ENCODE measurements at places on chromosomes 16 and 17. TPM values are rescaled to one million over a fixed set of nuclear protein-coding genes. Genes with fewer than 3 reads are reported as not detected.

- H3K4me1 ChIP-seq, result peaks cover 44% of the 10 kb centered on the region
- H3K4me3 ChIP-seq, result peak overlapping the region; percentile 95
- H3K27ac ChIP-seq, result no peak overlapping the region
- DNase-seq, result no peak
- H3K27me3 ChIP-seq, result peaks cover 7% of the 10 kb centered on the region
Observed at GRCh38 chr16:19882186-19882585, 2.5 kb downstream of the GPRC5B start.

DNA sequence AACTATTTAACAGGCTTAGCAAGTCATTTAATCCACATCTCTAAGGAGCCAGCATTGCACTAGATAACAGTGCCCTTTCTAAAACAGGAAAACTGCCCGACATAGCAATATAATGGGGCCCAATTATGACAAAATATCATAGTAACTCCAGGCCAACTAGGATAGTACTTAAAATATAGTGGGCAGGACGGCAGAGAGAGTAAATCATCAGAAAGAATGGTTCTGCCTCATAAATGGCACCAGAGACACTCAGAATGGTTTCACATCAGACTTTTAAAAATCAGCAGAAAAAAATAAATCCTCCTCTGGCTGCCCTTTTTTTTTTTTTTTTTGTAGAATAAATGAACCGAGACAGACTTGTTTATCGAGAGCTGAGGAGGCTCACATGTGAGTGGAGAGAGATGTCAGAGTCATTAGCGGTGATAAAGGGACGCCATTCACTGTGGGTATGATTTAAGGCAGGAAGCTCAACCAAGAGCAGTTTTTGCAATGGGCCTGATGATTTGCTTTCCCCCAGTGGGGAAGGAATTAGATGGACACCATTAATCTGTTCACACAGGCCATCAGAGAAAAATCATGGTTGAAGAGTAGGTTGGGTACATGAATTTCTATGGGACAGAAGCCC lies 62.6 kb downstream of the CPPED1 start:
- H3K36me3 ChIP-seq, result peaks cover 22% of the 10 kb centered on the region
- DNase-seq, result no peak

DNA sequence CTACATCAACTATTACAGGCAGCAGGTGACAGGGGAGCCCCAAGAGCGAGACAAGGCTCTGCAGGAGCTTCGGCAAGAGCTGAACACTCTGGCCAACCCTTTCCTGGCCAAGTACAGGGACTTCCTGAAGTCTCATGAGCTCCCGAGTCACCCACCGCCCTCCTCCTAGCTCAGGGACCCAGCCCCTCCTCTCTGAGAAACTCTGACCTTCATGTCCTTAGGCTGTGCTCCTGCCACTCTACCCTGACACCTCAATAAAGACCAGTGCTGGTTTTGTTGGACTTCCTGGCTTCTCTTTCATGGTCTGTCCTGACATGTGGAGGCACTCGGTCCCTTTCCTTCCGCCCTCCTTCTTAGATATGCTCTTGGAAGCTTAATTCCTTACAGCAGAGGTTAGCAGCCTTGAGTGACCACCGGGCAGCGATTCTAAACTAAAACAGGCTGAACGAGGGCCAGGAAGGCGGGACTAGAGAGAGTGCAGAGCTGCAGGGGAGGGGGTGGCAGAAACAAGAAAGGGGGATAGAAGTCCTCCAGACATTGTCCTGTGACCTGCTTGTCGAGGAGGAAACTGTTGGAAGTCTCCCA lies 915 bp downstream of the AHSP start:
- H3K4me3 ChIP-seq, result no peak overlapping the region
- H3K36me3 ChIP-seq, result no peaks in the 10 kb centered on the region
- no peak for DNase-seq
- peaks cover 40% of the 10 kb centered on the region for H3K27me3 ChIP-seq

The KRTAP3-1 gene
- total RNA-seq, result not detected

The MYH13 gene
- total RNA-seq, result not detected

The SCN4A gene
- 1.9 TPM for total RNA-seq

DNA sequence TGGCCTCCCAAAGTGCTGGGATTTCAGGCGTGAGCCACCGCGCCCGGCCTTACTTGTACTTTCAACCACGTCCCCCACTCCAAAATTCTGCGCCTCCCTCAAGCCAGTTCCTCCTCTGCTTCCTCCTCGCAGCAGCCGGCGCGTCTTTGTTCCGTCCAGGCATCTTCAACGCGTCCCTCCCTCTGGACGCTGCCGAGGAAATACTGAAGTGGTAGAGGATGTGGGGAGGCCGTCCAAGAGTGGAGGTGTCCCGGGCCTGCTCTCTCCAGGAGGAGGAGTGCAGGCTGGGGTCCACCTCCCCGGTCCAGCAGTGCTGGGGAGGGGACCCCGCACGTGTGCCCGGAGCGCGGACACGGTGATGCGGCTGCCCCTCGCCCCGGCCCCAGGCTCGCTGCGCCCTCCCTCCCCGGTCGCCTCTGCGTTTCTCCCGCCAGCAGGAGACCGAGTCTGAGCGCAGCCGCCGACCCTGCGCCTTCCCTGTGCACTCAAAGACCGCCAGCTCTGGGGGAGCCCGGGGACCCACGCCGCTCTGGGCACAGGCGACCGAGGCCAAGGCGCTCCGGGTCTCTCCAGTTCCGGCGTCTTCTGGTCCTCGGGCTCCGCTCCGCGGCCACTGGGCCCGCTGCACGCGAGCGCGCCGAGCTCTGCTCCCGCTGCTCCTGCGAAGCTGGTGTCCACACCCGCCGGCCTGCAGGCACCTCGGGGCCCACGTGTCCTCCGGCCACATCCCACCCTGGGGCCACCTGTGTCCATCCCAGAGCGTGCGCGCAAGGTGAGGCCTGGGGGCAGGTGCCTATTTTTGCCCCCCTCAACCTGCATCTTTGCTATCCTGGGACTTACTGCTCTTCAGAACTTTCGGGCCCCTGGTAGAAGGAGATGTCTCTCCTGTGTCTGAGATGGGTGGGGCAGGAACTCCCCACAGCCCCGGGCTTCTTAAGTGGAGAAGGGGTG lies 31.7 kb downstream of the OSBPL7 start:
- peak overlapping the region; percentile 51 for H3K4me3 ChIP-seq
- H3K27me3 ChIP-seq, result peaks cover 99% of the 10 kb centered on the region
- H3K27ac ChIP-seq, result no peak overlapping the region
- DNase-seq, result peak; percentile 55
- H3K4me1 ChIP-seq, result peaks cover 14% of the 10 kb centered on the region
- no peaks in the 10 kb centered on the region for H3K36me3 ChIP-seq

The AOC3 gene
- 0.91 TPM for total RNA-seq

DNA sequence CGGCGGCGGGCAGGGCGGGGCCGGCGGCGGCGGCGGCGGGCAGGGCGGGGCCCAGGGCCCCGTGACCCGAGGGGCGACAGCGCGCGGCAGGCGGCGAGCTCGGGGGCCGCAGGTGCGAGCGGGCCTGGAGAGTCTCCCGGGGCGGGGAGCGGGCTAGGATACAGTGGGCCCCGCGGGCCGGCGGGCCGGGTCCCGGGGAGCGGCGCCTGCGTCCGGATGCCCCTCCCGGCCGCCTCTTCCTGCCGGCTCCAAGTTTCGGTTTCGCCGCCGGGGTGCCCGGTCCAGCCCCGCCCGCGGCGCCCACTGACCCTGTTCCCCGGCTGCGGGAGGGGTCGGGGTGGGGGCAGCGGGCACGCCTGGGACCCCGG lies at the start of gene RNF213:
RNF213 (plus strand) TSS at position 62 of the 368 bp plus-strand sequence. CDS start 2,830 bp downstream, outside the sequence.
- peak within 1 kb of the TSS; percentile 93 for H3K4me3 ChIP-seq
- peak within 1 kb of the TSS; percentile 94 for H3K27ac ChIP-seq
- DNase-seq, result peak; percentile 40

The HP gene
- total RNA-seq, result not detected

DNA sequence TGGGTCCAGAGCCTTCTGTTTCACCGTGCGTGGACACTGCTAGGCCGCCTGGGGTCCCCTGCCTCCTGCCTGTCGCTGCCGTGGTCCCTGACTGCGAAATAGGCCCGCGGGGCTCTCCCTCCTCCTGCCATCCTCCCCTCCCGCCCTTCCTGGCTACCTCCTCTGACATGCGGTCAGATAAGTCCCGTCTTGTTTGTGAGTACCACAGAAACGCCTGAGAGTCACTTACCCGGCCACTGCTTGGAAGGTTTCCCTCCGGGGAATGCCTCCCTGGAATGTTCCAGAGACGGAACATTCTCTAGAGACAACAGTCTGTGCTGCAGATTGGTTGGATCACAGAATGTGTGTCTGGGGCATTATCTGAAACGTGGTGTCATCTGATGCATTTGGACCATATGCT lies 22.7 kb downstream of the CIBAR2 start:
- H3K27ac ChIP-seq, result no peak overlapping the region
- no peak for DNase-seq
- no peaks in the 10 kb centered on the region for H3K36me3 ChIP-seq
- no peaks in the 10 kb centered on the region for H3K27me3 ChIP-seq
- no peak overlapping the region for H3K4me3 ChIP-seq
- peaks cover 26% of the 10 kb centered on the region for H3K4me1 ChIP-seq

GRCh38 chr16:87246269-87247065 lies 70.7 kb downstream of the C16orf95 start:
- no peak for DNase-seq
- no peaks in the 10 kb centered on the region for H3K27me3 ChIP-seq
- no peak overlapping the region for H3K4me3 ChIP-seq
- peaks cover 46% of the 10 kb centered on the region for H3K4me1 ChIP-seq
- H3K27ac ChIP-seq, result no peak overlapping the region

GRCh38 chr17:50155115-50155819 lies 4.8 kb upstream of the PPP1R9B start:
- no peaks in the 10 kb centered on the region for H3K36me3 ChIP-seq
- DNase-seq, result no peak
- H3K4me3 ChIP-seq, result peak overlapping the region; percentile 74
- no peaks in the 10 kb centered on the region for H3K27me3 ChIP-seq
- H3K27ac ChIP-seq, result no peak overlapping the region

- H3K36me3 ChIP-seq, result no peaks in the 10 kb centered on the region
- H3K4me1 ChIP-seq, result peaks cover 16% of the 10 kb centered on the region
- peak overlapping the region; percentile 88 for H3K4me3 ChIP-seq
- no peak for DNase-seq
Observed at GRCh38 chr17:4711661-4712181, 1.3 kb downstream of the ARRB2 start.

DNA sequence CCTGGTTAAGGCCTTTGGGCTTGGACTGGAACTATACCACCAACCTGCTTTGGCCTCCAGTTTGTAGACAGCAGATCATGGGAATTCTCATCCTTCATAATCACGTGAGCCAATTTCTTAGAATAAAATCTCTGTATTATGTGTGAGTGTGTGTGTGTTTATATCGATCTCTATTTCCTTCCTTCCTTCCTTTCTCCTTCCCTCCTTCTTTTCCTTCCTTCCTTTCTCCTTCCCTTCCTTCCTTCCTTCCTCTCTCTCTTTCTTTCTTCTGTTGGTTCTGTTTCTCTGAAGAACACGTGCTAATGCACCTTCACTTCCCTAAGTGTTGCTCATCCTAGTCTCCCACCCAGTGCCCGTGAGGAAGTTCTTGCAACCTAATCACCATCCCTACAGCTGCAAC lies 35.5 kb upstream of the PHB1 start:
- no peak for DNase-seq
- no peak overlapping the region for H3K27ac ChIP-seq
- no peak overlapping the region for H3K4me3 ChIP-seq

The SYCE1L gene
- 24.8 TPM for total RNA-seq

The C17orf78 gene
- total RNA-seq, result not detected

DNA sequence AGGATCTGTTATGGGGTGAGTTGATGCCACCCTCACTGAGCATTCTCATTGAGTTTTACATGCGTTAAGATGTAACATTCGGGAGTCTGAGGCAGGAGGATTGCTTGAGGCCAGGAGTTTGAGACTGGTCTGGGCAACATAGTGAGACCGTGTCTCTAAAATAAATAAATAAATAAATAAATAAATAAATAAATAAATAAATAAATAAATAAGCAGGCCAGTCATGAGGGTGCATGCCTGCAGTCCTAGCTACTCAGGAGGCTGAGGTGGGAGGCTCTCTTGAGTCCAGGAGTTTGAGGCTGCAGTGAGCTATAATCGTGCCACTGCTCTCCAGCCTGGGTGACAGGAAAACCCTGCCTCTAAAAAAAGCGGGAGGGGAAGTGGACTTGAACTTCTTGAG lies 90.3 kb downstream of the SNX29 start:
- DNase-seq, result no peak
- no peak overlapping the region for H3K27ac ChIP-seq
- no peaks in the 10 kb centered on the region for H3K4me1 ChIP-seq
- no peaks in the 10 kb centered on the region for H3K36me3 ChIP-seq

The SPATA22 gene
- not detected for total RNA-seq

The CCL4L2 gene
- not detected for total RNA-seq

GRCh38 chr16:2535625-2536013 lies 2.2 kb upstream of the PDPK1 start:
- peaks cover 17% of the 10 kb centered on the region for H3K27me3 ChIP-seq
- H3K4me3 ChIP-seq, result peak overlapping the region; percentile 76
- no peak overlapping the region for H3K27ac ChIP-seq
- no peaks in the 10 kb centered on the region for H3K36me3 ChIP-seq

GRCh38 chr17:560432-560873 lies 154.2 kb downstream of the VPS53 start:
- peak overlapping the region; percentile 92 for H3K27ac ChIP-seq
- peaks cover 17% of the 10 kb centered on the region for H3K4me1 ChIP-seq
- no peak for DNase-seq
- no peaks in the 10 kb centered on the region for H3K27me3 ChIP-seq
- H3K4me3 ChIP-seq, result no peak overlapping the region

The SEPTIN12 gene
- not detected for total RNA-seq

The PLA2G10 gene
- not detected for total RNA-seq

DNA sequence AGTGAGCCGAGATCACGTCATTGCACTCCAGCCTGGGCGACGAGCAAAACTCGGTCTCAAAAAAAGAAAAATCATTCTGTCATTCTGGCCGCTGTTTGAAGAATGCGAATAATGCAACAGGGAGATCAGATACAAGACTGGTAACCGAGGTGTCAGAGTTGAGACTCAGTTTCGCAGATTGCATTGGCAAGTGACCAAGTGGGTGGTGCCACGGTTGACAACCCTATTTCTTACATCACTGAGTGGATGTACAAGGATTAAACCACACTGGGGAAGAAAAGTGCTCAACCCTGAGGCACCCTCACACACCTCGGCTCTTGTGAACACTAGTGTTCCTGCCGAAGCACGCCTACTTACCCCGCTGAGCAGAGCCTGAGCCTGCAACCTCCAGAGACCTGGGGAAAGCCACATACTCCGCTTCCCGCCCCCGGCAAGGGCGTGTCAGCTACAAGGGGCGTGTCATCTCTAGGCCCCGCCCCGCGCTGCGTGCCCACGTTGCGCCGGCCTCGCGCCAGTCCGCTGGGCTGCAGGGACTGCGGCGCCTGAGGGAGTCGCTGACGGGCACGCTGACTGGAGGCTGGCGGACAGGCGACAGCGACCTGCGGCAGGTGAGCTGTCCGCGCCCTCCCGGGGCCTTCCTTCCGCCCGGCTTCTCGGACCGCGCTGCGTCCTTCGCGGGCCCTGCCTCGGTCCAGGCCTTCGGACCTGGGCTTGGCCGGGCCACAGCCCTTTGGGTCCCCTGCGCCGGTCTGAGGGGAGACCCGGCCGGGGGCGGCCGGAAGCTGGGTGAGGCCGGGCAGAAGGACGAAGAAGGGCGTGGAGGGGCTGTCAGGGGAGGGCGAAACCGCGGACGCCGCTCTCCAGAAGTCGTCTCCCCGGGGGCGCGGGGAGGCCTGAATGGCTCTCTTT lies at the start of gene HMOX2:
HMOX2 (plus strand) TSS at position 519 of the 909 bp plus-strand sequence. CDS start 29,127 bp downstream, outside the sequence.
- H3K36me3 ChIP-seq, result peaks cover 7% of the 10 kb centered on the region
- DNase-seq, result peak; percentile 88
- peak within 1 kb of the TSS; percentile 80 for H3K4me3 ChIP-seq
- peaks cover 33% of the 10 kb centered on the region for H3K4me1 ChIP-seq
- H3K27me3 ChIP-seq, result peaks cover 4% of the 10 kb centered on the region
- H3K27ac ChIP-seq, result no peak within 1 kb of the TSS

GRCh38 chr17:14396547-14396946 lies 95.7 kb downstream of the HS3ST3B1 start:
- no peak overlapping the region for H3K27ac ChIP-seq
- H3K27me3 ChIP-seq, result no peaks in the 10 kb centered on the region
- H3K36me3 ChIP-seq, result no peaks in the 10 kb centered on the region
- no peak overlapping the region for H3K4me3 ChIP-seq
